ENCODE measurements at places on chromosomes 16 and 17.
A peak's percentile ranks its signal among the peaks of the same experiment; 100 is the strongest.

DNA sequence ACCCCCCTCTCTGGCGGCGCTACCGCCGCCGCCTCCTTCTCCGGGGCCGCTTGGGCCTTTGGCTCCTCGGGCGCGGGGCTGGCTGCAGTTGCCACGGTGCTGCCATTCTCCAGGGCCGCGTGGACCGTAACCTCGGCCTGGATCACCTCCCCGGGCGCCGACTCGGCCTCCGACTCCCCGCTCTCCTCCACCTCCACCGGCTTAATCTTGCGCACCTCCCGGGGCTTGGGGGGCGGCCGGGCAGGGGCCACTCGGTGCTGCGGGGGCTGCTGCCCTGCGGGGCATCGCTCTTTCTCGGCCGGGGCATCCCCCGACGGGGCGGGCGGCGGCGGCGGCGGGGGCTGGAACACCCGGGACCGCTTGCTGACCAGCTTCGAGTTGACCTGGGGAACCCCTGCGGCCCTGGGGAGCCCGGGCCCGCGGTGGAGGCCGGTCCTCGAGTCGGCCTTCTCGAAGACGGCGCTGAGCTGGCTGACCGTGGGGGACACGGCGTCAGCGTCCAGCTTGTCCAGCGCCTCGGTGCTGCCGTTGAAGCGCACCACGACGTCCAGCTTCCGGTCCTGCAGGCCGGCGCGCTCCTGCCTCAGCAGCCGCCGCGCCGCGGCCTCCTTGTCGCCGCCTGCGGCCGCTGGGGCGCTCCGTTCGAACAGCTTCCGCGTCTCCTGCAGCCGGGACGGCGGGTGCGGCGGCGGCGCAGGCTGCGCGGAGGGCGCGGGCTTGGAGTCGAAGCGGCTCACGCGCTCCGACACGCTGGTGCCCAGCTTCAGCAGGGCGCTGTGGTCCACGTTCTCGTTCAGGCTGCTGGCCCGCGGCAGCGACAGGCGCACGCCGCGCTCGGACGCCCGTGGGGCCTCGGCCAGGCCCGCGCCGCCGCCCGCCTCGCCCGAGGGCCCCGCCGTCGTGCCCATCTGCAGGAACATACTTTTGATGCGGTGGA is 792 bp downstream of the PPP1R9B start:
- peak; percentile 56 for DNase-seq

GRCh38 chr16:88819126-88819525 is 7.4 kb upstream of the APRT start:
- DNase-seq = no peak

GRCh38 chr17:81347437-81347836 is 47.8 kb upstream of the BAHCC1 start:
- no peak for DNase-seq

GRCh38 chr17:76333673-76334505 is 19.8 kb downstream of the PRPSAP1 start:
- no peak for DNase-seq

DNA sequence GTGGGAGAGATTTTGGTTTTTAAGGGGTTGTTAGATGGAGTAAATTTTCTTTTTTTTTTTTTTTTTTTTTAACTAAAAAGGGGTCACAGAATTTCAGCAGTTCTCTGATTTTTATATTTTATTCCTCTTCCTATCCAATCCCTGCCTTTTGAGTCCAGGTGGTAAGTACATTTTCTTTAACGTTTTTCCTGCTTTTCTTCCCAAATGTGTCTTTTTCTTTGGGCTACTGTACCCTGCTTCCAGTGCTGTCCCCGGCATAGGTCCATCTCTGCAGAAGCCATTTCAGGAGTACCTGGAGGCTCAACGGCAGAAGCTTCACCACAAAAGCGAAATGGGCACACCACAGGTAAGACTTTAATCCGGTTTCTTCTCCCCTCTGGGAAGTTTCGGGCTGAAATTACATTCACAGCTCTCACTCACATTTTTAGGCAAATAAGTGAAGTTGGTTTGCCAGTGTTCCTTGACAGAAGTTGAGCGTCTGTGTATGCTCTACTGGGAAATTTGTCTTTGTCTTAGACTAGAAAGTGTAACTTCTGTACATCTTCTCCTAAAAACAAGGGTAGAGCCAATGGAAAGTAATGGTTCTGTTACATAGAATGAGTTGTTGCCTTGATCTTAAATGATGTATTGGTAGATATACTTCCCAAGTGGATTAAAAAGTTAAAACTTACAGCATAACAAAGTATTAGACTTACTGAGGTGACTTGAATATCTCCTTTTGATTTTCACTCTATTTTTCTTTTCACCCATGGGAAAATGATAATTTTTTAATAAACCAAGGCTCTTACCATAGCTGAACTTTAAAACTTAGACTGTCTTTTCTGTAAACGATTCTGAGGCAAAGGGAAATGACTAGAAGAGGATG is 54.5 kb downstream of the TUBD1 start:
- peak; percentile 33 for DNase-seq

GRCh38 chr17:15270628-15271381 is 5.7 kb upstream of the PMP22 start:
- DNase-seq = no peak

DNA sequence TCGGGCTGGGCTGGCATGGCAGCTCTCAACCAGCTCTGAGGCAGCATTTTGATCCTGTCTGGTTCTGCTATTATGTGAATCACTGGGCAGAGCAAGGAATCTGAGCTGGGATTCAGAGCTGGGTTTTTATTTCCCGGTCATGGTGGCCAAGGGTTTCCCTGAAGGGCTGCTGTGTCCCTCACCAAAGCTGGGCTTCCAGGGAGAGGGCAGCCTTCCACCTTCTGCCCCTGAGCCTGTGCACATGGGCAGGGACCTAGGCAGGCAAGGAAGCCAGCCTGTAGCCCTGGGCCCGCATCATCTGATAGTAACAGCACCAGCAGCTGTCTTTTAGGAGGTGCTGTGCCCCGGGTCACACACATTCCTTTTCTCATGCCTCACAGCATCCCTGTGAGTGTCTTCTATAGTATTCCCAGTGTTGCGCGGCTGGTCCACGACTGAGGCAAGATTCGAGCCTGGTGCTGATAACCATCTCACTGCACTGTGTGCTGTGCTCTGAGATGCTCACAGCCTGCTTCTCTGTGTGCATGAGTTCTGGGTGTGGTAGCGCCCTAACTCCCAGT is 85.3 kb upstream of the PLCG2 start:
- DNase-seq = peak; percentile 63

- DNase-seq = no peak
Measured at GRCh38 chr17:57551321-57552079, 193.6 kb downstream of the CCDC182 start.

DNA sequence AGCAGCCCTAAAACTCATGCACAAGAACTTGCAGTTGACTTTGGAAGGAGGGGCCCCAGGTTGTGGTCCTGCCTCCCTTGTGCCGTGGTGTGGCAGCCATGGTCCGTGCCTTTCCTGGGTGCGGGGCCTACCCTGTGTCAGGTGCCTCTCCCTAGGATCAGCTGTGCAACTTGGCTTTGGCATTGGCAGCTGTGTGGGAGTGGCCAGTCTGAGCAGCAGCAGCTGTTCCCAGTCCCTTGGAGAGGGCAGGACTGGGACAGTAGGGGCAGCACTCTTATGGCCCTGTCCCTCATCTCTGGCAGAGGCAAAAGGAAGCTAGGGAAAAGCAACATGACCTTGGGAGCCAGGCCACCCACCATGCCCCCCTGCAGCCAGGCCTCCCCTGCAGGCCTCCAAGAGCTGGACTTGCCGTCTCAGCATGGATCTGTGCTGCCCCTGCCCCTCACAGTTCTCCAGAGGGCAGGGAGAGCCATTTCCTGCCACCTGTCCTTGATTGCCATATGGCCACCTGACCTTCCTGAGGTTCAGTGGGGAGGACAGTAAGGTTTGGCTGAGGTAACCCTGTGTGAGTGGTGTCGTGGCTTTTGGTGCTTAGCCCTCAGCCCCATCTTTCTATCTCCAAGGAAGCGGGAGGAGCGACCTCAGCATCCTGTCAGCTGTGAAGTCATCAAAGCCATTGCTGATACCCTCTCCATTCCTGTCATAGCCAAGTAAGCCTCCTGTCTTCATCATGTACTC is 15.5 kb upstream of the NFATC3 start:
- peak; percentile 87 for DNase-seq

GRCh38 chr17:63775420-63775819 is 1.4 kb downstream of the DDX42 start:
- DNase-seq = no peak

GRCh38 chr16:84055801-84056634 is 13.4 kb upstream of the SLC38A8 start:
- no peak for DNase-seq

- DNase-seq = peak; percentile 74
Measured at GRCh38 chr17:77308861-77309726, 168.3 kb downstream of the SEC14L1 start.

DNA sequence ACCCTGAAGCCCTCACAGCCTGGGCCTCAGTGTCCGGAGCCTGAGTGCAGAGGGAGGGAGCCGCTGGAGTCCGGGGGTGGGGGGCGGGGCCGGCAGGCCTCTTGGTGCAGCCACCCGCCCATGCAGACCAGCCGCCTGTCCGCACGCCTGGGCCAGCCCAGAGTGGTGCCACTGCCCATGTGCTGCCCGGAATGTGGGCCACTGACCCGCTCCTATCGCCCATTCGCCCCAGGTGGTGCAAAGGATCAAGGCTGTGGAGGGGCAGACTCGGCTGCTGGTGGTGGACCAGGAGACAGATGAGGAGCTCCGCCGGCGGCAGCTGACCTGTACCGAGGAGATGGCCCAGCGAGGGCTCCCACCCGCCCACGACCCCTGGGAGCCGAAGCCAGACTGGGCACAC is 2.6 kb downstream of the NHERF2 start:
- DNase-seq = no peak

GRCh38 chr16:31440516-31441184 is 1.9 kb downstream of the ZNF843 start:
- no peak for DNase-seq

- DNase-seq = peak; percentile 63
Measured at GRCh38 chr17:40341808-40342503, 22.6 kb downstream of the GJD3 start.

DNA sequence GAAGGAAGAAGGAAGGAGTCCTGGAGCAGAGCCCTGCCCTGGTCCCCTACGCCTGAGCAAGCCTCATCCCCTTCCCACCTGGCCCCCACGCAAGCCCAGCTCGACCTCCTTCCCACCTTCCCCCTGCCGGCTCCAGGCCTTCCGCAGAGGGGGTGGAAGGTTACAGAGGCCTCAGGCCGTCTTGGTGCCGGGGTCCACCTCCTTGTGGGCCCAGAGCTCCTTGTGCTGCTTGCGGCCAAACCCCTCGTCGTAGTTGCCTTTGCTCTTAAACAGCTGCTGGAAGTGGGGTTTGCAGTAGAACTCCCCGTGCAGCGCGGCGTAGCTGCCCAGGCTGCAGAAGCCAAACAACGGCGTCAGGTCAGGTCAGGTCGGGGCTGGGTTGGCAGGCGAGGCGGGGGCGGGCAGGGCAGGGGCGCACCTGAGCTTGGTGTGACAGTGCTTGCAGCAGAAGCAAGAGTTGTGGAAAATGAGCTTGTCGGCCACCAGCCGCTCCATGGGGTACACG is 1.5 kb downstream of the LIMD2 start:
- DNase-seq = no peak

- no peak for DNase-seq
Measured at GRCh38 chr17:56320443-56320842, 167.2 kb downstream of the ANKFN1 start.

DNA sequence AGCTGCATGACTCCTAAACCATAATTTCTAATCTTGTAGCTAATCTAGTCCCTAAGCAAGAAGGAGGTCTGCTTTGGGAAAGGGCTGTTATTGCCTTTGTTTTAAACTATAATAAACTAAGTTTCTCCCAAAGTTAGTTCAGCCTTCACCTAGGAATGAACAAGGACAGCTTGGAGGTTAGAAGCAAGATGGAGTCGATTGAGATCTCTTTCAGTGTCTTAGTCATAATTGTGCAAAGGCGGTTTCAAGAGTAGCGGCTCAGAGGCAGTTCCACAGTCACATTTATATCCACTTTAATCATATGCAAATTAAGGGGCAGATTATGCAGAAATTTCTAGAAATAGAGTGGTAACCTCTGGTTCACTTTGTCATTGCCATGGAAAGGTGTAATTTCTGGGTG is 17.4 kb downstream of the DRC7 start:
- no peak for DNase-seq

- no peak for DNase-seq
Measured at GRCh38 chr17:73795730-73796129, 151.5 kb upstream of the SDK2 start.

GRCh38 chr16:974001-974601 is 3.3 kb upstream of the LMF1 start:
- peak; percentile 23 for DNase-seq

DNA sequence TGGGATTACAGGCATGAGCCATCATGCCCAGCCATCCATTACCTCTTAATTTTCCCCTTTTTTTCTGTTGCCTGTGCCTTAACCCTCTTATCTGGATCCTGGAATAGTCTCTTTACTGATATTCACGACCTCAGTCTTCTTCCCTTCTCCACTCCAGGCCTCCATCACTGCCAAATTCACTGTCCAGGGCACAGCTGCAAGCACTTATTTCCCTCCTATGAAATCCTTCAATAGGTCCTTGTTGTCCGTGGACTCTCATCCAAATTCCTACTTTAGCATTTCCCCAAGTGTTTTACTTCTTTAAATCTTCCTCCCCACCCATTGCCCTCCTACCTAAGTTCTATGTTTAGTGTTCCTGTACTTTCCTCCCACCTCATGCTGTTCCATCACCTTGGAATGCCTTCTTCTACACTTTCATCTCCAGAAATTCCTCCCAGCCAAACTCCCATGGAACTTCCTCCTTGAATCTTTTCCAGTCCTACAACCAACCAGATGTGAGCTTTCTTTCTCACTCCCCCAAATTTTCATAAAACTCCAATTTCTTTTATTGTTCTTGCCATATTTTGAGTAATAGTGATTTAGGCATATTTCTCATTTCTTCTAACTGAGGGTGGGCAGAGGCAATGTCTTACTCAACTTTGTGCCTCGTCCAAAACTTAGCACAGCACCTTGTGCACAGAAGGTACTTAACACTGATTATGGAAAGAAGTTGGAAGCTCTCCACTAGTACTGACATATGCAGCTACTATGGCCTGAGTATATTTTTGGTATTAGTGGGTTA is 35.3 kb downstream of the FAM20A start:
- no peak for DNase-seq

GRCh38 chr16:23378256-23378655 is 74.7 kb downstream of the COG7 start:
- DNase-seq = no peak

DNA sequence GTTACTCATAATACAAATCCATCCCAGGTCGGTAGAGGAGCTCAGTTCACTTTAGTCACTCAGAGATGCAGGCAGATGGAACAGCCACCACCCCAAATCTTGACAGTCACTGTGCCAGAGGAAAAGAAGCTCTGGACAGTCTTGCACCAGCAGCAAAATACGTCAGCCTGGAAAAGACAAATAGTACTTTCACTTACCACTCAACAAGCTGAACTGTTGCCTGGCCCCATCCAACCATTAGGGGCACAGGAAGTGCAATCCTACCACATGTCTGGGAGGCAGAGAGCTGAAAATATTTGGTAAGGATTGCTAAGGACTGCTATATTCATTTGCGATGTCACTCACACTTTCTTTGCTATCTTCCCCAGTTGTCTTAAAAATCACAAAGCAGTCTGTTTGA is 239.1 kb upstream of the TOX3 start:
- DNase-seq = peak; percentile 24
